ENCODE measurements at places on chromosomes 12 and 14.

GRCh38 chr14:68389943-68390342, 402.9 kb downstream of the ZFP36L1 start:
- DNase-seq: no peak

- no peak for DNase-seq
Observed at GRCh38 chr14:61347826-61348443, 26.6 kb downstream of the PRKCH start.

- no peak for DNase-seq
Observed at GRCh38 chr12:112425582-112426382, 7.0 kb downstream of the PTPN11 start.

DNA sequence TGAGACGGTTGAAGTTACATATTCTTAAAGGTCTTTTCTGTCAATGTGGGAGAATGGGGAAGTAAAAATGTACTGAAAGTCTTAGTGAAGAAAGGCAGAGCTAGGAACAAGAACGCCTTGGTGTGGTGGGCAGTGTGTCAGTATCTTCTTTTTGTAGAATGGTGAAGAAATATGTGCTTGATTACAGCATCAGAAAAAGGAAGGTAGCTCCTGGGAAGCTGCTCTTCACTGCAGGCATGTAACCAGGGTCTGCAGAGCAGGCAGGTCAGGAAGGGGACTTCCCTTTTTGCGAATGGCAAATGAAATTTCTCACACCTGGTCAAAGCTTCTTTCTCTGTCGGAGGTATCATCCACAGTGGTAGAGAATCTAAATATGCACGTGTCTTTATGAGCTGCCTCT, 226.2 kb downstream of the ADAMTS20 start:
- no peak for DNase-seq

- no peak for DNase-seq
Observed at GRCh38 chr12:26379777-26380467, 184.5 kb downstream of the SSPN start.

- no peak for DNase-seq
Observed at GRCh38 chr14:76776428-76777251, 15.4 kb downstream of the VASH1 start.

DNA sequence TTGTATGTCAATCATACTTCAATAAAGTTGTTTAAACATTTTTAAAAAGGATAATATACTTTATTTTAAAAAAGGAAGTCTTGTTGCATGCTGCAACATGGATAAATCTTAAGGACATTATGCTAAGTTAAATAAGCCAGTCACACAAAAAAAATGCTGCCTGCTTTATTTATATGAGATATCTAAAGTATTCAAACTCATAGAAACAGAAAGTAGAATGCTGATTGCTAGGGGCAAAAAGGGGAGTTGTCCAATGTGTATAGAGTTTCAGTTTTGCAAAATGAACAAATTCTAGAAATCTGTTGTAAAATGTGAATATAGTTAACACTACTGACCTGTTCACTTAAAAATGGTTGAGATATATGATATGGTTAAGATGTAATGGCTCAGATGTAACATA, 8.7 kb downstream of the KLRC4 start:
- DNase-seq: no peak

DNA sequence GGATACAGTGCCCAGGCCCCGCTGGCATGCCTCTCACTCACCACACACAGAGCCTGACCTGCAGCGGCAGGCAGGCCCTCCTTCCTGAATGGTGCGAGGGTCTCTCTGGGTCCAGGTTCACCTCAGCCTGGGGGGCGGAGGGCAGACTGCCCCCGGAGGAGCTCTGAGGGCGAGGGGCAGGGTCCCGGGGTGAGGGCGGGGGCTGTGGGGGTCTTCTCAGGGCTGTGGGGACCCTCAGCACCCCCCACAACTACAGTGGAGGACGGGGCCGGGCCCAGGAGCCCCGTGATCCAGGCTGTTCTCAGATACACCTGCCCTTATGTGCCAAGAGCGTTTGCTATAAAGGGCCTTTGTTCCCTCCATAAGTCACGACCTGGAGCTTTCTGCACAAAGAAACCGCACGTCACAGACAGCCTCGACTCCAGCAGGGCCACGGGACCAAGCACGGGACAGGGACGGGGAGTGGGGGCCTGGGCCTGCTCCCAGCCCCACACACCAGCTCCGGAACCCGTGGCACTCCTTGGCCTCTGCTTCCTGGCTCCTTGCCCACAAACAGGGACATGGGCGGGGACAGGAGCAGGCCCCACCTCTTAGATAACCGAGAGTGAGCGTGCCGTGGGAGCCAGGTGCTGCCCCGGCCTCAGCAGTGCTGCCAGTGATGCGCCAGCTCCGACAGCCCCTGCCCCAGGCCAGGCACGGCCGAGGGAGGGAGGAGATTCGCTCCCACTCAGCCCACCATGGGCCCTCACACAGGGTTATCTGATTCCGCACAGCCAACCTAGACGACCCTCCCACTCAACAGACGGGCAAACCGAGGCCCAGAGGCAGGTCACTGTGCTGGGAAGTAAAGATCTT, 101.9 kb downstream of the RFLNA start:
- DNase-seq: no peak

GRCh38 chr12:69475237-69475975, 5.2 kb downstream of the FRS2 start:
- DNase-seq: no peak

DNA sequence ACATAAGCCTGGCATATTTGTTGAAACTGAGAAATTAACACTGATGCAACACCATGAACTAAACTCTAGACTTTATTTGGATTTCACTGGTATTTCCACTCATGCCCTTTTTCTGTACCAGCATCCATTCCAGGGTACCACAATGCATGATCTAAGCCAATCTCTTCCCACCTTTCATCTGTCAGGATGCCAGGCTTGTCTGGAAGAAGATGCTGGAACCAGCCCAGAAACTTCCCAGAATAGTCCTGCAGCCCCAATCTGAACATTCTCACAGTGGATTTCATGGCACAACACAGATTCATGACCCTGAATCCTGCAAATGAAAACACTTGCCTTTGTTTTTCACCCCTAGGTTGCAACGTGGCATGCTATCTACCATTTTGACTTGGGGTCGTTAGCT, 189.3 kb upstream of the LHX5 start:
- DNase-seq: no peak

DNA sequence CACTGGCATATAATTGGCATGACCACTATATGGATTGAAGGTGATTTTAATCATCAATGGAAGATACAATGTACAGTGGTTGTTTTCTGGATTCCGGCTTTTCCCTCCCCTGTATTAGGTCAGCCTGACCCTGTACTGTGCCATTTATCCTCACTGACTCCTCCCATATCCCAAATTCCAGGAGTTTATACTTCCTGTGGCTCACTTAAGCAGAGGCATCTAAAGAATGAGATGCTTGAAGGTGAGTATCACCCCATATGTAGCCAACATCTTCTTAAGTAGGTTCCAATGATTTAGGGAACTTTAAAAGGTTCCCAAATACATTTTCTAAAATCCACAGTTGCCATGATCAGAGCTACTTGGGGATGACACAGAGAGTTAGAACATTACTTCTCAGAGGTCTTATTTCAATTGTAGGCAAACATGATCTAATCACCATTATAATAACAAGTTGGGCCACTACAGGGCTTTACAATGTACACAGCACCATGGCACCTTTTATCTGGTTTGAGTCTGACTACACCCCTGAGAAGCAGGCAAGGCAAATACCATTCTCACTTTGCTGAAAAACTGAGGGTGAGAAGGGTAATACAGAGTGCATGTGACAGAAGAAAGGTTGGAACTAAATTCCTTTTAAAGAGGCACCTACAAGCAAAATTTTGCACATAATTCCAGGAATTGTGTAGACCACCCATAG, 212.3 kb upstream of the GARIN6 start:
- no peak for DNase-seq

GRCh38 chr14:72876710-72877063, 17.2 kb downstream of the DPF3 start:
- no peak for DNase-seq

- no peak for DNase-seq
Observed at GRCh38 chr12:90260136-90260535, 551.5 kb upstream of the ATP2B1 start.

DNA sequence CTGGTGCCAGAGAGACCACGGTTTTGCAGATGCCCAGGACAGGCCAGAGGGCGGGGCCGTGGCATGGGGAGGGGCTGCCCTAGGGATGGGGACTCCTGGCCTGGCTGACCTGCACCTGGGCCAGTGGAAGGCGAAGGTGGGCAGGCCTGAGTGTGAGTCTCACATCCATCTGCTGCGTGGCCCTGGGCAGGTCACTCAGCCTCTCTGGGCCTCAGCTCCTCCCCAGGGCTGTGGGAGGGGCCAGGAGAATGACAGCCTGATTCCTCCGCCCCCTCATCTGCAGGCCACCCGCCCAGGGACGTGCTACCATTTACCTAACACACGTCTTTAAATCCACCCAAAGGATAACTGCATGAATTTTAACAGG, 90.9 kb downstream of the GALNT9 start:
- DNase-seq: no peak

GRCh38 chr14:54594537-54594936, 27.6 kb downstream of the SAMD4A start:
- DNase-seq: no peak

- DNase-seq: no peak
Observed at GRCh38 chr12:94560431-94561221, 89.7 kb downstream of the TMCC3 start.

- no peak for DNase-seq
Observed at GRCh38 chr12:88365403-88365802, 214.9 kb downstream of the KITLG start.

GRCh38 chr12:69972136-69972535, 147.1 kb downstream of the MYRFL start:
- no peak for DNase-seq

GRCh38 chr12:71438670-71439361, 782 bp upstream of the LGR5 start:
- no peak for DNase-seq

DNA sequence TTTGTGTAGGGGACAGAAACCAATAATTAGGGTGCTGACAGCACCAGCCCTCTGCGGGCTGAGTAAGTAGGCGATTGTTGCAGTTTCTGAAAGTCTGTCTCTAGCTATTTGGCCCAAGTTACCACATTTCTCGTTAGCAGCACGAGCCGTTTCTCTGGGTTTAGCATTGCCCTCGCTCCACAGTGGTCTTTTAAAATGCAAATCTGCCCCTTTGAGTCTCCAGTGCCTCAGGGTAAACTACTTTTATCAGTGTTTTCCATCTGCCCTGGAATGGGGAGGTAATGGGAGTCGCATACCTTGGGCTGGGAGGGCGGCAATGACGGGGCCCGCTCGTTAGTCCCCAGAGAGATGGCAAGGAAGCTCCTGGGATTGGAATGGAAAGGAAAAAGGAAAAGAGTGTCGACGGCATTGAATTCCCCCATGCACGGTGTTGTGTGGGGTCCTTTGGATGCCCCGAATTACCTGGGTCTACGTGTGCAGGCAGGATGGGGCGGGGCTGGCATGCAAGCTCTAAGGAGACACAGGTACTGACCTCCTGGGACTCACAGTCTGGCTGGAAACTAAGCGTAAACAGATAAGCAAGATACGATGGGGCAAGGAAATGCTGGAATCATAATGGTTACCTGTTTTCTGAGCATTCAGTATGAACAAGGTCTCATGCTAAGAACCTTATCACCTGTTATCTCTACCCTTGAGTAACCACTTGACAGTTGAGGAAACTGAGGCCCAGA, 131.8 kb upstream of the MAP1LC3B2 start:
- no peak for DNase-seq

DNA sequence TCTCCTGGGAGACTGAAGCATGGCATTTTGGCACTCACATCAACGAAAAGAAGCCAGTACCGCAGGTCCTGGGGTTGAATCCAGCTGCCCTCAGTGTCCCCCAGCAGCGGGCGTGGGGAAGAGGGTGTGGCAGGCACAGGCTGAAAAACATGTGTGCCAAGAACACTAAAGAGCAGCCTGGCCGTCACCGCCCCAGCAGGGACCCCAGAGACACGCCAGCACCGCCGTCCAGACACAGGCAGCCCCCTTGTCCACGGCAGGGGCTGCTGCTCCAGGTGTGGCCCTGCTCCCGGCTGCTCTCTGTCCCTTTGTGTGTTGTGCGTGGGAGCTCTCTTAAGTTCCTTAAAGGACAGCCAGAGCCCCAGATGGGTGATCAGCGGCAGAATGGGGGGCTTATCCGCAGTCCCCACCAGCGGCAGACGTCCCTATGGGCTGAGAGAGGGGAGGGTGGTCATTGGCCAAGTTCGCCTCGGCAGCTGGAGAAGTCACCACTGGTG, 556 bp downstream of the PHETA1 start:
- no peak for DNase-seq

Data from stimulated activated CD4-positive, alpha-beta T cell treated with anti-CD3 and anti-CD28 coated beads, Interleukin-12 subunit alpha, Interleukin-12 subunit beta, amount 100 ng/mL, for 4 hours (primary cell).